RWPE2 (cell line): ENCODE measurements at places on chromosomes 13 and 19.

GRCh38 chr13:36251526-36251925, 37.2 kb upstream of the SOHLH2 start:
- H3K36me3 ChIP-seq, result no peaks in the 10 kb centered on the region
- no peaks in the 10 kb centered on the region for H3K4me1 ChIP-seq
- no peak overlapping the region for H3K4me3 ChIP-seq
- no peaks in the 10 kb centered on the region for H3K27me3 ChIP-seq

- peak overlapping the region; percentile 51 for H3K27ac ChIP-seq
- H3K4me3 ChIP-seq, result no peak overlapping the region
- H3K4me1 ChIP-seq, result peaks cover 15% of the 10 kb centered on the region
- no peaks in the 10 kb centered on the region for H3K36me3 ChIP-seq
- H3K27me3 ChIP-seq, result no peaks in the 10 kb centered on the region
- no peak for DNase-seq
These were observed 472.7 kb upstream of the NBEA start for GRCh38 chr13:34469196-34469986.

DNA sequence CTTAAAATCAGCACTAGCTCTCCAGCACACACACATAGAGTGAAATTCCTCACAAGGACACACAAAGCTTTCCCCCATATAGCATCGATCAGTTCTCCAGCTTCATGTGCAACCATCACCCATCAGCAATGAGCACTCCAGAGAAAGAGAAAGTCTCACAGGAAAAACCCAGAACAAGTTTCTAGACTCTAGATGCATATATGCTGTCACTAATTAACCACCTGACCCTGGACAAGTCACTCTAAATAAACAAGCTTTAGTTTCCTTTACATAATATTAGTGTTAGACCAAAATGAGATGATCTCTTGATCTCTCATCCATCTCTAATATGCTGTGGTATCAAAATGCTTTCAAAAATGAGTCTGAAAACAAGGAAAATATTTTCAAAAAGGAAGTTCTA, 81.2 kb downstream of the TBC1D4 start:
- H3K27ac ChIP-seq, result no peak overlapping the region
- H3K4me3 ChIP-seq, result no peak overlapping the region
- H3K4me1 ChIP-seq, result no peaks in the 10 kb centered on the region
- no peaks in the 10 kb centered on the region for H3K36me3 ChIP-seq
- no peaks in the 10 kb centered on the region for H3K27me3 ChIP-seq
- DNase-seq, result no peak

- no peaks in the 10 kb centered on the region for H3K4me1 ChIP-seq
- peaks cover 17% of the 10 kb centered on the region for H3K36me3 ChIP-seq
- no peaks in the 10 kb centered on the region for H3K27me3 ChIP-seq
- DNase-seq, result no peak
- H3K4me3 ChIP-seq, result peak overlapping the region; percentile 54
- peak overlapping the region; percentile 28 for H3K27ac ChIP-seq
These were observed 1.9 kb upstream of the CACNG8 start for GRCh38 chr19:53960886-53961285.

GRCh38 chr13:78875792-78876580, 217.0 kb upstream of the OBI1 start:
- DNase-seq, result no peak

DNA sequence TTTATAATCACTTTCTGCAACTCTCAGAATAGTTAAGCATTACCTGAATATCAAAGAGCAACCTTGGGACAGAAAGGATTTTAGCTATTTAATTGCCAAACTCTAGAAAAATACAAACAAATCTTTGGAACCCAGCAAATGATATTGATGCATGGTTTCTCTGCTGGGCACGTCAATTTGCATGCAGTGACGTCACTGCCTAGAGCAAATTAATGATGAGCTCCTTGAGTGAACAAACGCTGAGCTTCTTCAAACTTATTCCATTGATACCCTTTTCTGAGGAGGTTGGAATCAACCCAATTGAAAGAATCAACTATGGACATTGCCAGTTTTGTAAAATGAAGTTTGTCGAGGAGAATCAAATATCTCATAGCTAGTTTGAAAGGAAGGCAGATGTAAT, 259.9 kb upstream of the SOX21 start:
- H3K27ac ChIP-seq, result no peak overlapping the region
- H3K4me3 ChIP-seq, result no peak overlapping the region
- no peaks in the 10 kb centered on the region for H3K4me1 ChIP-seq
- H3K27me3 ChIP-seq, result peaks cover 37% of the 10 kb centered on the region
- no peaks in the 10 kb centered on the region for H3K36me3 ChIP-seq

- no peaks in the 10 kb centered on the region; the same call in 1 of the 2 replicates for H3K36me3 ChIP-seq
- DNase-seq, result no peak
- peak overlapping the region; percentile 2 for H3K4me3 ChIP-seq
These were observed 52.7 kb downstream of the TSC22D1 start for GRCh38 chr13:44523146-44524015.

GRCh38 chr13:39599842-39600241, 3.2 kb downstream of the LHFPL6 start:
- no peaks in the 10 kb centered on the region for H3K27me3 ChIP-seq
- H3K27ac ChIP-seq, result no peak overlapping the region
- DNase-seq, result no peak
- peaks cover 21% of the 10 kb centered on the region for H3K4me1 ChIP-seq
- H3K36me3 ChIP-seq, result 0 out of 2 replicates have a peak, but pooled peaks cover 8% of the 10 kb centered on the region
- H3K4me3 ChIP-seq, result no peak overlapping the region

- no peak overlapping the region for H3K27ac ChIP-seq
- H3K36me3 ChIP-seq, result no peaks in the 10 kb centered on the region
- no peak for DNase-seq
- peaks cover 6% of the 10 kb centered on the region for H3K4me1 ChIP-seq
- H3K27me3 ChIP-seq, result no peaks in the 10 kb centered on the region
These were observed 348.1 kb downstream of the FOXO1 start for GRCh38 chr13:40318366-40318765.

DNA sequence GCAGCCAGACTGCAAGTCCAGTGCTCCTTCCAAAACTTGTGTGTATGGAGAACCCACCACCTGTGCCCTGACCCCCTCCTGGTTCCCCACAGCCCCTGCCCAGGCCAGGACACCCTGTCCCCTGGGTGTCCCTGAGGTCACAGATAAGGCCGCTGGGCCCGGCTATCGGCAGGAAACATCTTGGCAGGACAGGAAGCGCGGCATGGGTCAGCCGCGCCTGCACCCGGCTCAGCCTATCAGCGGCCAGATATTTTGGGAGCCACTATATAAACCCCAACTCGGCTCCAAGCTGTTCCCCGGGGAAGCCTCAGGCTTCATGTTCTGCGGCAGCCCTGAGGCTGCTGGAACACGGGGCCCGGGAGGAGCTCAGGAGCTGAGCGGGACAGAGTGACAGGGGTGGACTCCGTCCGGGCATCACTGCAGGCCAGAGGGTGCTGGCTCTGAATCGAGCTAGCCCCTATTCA, 60.8 kb downstream of the AP1M1 start:
- no peaks in the 10 kb centered on the region for H3K36me3 ChIP-seq
- peaks cover 3% of the 10 kb centered on the region for H3K27me3 ChIP-seq
- no peaks in the 10 kb centered on the region for H3K4me1 ChIP-seq
- no peak overlapping the region for H3K27ac ChIP-seq
- no peak for DNase-seq

DNA sequence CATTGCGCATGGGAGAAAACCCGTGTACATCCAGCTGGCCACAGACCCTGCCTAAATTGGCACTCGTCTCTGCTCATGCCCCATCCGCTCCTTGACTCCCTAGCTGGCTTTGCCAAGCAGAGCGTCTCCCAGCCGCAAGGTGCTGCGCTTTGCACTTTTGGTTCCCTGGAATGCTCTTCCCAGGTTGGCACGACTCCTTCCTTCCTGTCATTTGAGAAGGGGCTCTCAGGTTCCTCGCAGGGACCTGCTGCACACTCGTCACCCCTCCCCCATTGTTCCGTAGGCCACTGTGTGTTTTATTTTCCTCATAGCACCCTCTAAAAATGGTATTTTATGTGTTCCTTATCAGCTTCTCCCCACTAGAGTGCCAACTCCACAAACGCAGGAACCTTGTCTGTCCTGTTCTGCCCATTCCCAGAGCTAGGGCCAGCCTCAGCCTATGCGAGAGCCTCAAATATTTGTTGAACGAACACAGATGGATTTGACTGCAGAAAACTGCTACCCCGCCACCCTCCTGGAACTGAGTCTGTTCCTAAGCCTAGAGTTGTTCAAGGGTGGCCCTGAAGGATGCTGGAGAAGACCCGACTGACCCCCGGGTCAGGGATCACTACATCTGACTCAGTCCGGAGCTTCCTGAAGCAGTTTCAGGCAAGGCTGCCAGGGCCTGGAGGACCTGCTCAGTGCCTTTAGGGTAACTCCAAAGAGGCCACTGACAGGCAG, 8.4 kb upstream of the CEBPA start:
- DNase-seq, result no peak
- H3K4me3 ChIP-seq, result no peak overlapping the region
- H3K27ac ChIP-seq, result no peak overlapping the region
- peaks cover 3% of the 10 kb centered on the region for H3K4me1 ChIP-seq

- H3K27me3 ChIP-seq, result no peaks in the 10 kb centered on the region
- peak overlapping the region; percentile 31 for H3K27ac ChIP-seq
- DNase-seq, result no peak
These were observed 763 bp downstream of the ZNF180 start for GRCh38 chr19:44499559-44499958.

DNA sequence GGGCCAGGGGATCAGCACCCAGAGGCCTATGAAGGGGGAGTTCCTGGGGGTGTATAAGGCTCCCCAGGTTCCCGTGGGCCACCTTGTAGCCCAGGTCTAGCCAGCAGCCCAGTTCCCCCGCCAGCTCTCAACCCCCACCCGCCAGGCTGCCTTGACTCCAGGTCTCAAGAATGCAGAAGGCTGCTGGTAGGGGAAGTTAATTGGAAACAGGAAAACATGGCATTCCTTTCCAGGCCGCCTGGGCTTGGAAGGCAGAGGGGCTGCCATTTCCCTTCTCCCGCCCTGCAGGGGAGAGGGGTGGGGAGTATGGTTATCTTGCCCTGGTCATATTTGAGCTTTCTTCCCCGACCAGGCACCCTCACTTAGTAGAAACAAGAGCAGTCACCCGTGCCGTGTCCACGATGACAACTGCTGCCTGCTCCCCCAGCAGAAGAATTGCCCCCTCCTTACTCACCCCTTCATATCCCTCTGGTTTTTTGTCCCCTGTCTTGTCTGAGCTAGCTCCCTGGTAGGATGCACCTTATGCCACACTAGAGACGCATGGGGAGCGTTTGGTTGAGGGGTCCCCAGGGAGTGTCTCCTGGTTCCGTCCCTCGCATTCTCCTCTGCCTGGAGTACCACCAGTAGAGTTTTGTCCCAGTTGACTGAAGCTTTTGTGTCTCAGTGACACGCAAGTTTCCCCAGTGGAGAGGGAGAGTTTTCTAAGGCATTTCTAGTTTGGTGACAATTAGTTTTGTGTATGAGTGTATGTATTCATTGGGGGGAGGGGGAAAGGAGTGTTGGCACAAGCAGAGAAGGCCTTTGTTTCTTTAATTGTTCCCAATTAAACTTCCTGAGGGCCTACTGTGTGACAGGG, 4.5 kb downstream of the BICRA start:
- no peak overlapping the region for H3K27ac ChIP-seq
- DNase-seq, result no peak
- H3K27me3 ChIP-seq, result no peaks in the 10 kb centered on the region
- H3K36me3 ChIP-seq, result peaks cover 13% of the 10 kb centered on the region; the same call in 1 of the 2 replicates
- H3K4me1 ChIP-seq, result peaks cover 3% of the 10 kb centered on the region
- H3K4me3 ChIP-seq, result no peak overlapping the region

GRCh38 chr19:55311797-55312196, 13.3 kb downstream of the TMEM150B start:
- no peaks in the 10 kb centered on the region for H3K4me1 ChIP-seq
- no peaks in the 10 kb centered on the region for H3K36me3 ChIP-seq
- H3K27ac ChIP-seq, result no peak overlapping the region
- no peak for DNase-seq
- no peak overlapping the region for H3K4me3 ChIP-seq
- no peaks in the 10 kb centered on the region for H3K27me3 ChIP-seq

DNA sequence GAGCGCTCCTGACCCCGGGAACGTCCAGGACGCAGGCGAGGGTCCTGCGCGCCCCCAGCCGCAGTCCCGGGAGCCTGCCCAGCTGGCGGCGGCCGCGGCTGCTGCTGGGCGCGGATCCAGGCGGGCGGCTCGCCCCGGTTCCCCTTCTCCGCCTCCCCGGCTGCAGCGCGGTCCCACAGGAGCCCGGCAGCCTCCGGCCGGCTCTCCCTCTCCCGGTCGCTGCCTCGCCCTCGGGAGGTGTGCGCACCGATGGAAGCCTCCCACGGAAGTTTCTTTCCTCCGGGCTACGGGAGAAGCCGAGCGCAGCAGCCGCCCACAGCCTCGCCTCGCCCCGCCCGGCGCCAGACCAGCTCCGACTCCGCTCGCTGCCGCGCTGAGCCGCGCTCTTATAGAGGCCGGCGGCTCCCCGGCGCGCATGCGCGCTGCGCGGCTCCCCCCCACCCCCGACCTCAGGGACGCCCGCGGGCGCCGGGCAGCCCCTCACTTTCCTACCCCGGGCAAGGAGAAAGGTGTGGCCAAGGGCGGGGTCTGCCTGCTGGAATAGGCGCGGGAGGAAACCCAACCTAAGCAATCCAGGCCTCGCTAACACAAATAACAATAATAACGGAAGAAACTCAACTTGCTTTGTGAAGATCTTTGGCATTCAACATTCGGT, at the start of gene SHISA2:
Gene SHISA2 (minus strand): TSS at position 360 of the 655 bp plus-strand sequence. CDS start 1,041 bp downstream, outside the sequence.
- no peaks in the 10 kb centered on the region for H3K4me1 ChIP-seq
- no peak for DNase-seq
- H3K4me3 ChIP-seq, result peak within 1 kb of the TSS; percentile 39
- H3K27ac ChIP-seq, result no peak within 1 kb of the TSS
- H3K27me3 ChIP-seq, result peaks cover 29% of the 10 kb centered on the region
- no peaks in the 10 kb centered on the region for H3K36me3 ChIP-seq

DNA sequence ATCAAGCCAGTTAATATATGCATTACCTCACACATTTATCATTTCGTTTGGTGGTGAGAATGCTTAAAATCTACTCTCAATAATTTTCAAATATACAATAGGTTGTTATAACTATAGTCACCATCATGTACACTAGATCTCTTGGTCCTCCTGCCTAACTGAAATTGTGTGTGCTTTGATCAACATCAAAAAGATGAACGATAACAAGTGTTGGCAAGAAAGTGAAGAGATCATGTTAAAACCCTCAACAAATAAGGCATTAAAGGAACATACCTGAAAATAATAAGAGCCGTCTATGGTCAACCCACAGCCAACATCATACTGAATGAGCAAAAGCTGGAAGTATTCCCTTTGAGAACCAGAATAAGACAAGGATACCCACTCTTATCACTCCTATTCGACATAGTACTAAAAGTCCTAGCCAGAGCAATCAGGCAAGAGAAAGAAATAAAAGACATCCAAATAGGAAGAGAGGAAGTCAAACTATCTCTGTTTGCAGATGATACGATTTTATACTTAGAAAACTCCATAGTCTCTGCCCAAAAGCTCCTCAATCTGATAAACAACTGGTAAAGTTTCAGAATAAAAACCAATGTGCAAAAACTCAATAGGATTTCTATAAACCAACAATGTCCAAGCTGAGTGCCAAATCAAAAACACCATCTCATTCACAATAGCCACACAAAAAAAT, 27.9 kb upstream of the OR10H1 start:
- no peak overlapping the region for H3K4me3 ChIP-seq
- no peaks in the 10 kb centered on the region for H3K36me3 ChIP-seq
- H3K4me1 ChIP-seq, result no peaks in the 10 kb centered on the region
- no peak overlapping the region for H3K27ac ChIP-seq
- H3K27me3 ChIP-seq, result no peaks in the 10 kb centered on the region

DNA sequence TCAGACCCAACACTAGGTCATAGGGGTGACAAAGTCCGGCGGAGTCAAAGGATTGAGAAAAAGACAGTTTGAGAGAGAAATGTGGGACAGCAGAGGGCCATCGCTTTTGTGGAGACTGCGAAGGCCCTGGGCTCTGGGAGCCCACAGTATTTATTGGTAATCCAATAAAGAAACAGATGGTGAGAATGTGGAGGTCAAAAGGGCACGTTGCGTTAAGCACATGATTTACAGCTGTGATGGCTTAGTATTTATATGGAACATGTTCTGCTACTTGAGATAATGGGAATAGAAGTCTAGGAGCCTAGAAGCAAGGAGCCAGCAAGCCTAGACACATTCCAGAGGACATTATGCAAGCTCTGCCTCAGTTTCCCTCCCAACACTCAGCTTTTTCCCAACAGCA, 2521.1 kb downstream of the PCDH9 start:
- no peaks in the 10 kb centered on the region for H3K27me3 ChIP-seq
